ENCODE measurements at places on chromosomes 7 and 10. TPM values are rescaled to one million over a fixed set of nuclear protein-coding genes. Genes with fewer than 3 reads are reported as not detected.

The EN2 gene
- not detected for total RNA-seq

GRCh38 chr10:104334965-104335650 is 3.2 kb downstream of the ITPRIP start:
- DNase-seq = no peak

GRCh38 chr10:3478153-3478552 is 305.6 kb upstream of the PITRM1 start:
- no peak for DNase-seq

- DNase-seq = no peak
These were observed 3.2 kb upstream of the FGFR2 start for GRCh38 chr10:121601458-121601857.

The SORBS1 gene
- 1.2 TPM for total RNA-seq

DNA sequence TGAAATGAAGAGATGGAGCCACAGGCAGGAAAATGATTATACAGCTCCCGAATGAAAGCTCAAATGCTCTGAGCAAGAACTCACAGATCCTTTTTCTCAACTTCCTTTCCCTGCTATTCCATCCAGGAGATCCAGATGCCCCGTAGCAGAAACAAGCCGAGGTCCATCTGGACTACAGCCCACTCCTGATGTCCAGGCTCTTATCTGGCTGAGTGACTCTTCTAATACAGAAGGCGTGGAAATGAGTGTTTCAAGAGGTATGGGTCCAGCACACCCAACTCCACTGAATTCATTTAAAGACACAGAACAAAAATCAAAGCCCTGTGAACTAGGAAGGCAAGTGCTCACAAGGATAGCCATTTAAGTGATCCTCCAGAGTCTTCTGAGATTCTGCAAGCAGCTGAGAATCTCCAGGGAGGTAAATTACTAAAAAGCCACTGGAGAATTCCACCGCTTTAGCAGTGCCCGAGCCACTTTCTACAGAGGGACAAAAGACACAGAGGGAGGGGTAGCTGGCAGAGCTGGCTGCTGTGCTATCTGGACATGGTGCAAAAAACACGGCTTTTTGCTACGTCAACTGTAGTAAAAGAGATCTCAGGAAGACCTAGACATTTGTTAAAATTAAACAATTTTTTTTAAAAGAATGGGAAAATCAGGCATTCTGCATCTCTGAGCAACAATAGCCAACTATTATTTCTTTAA is 24.5 kb downstream of the FAM171A1 start:
- no peak for DNase-seq

The NPSR1 gene
- total RNA-seq = not detected

DNA sequence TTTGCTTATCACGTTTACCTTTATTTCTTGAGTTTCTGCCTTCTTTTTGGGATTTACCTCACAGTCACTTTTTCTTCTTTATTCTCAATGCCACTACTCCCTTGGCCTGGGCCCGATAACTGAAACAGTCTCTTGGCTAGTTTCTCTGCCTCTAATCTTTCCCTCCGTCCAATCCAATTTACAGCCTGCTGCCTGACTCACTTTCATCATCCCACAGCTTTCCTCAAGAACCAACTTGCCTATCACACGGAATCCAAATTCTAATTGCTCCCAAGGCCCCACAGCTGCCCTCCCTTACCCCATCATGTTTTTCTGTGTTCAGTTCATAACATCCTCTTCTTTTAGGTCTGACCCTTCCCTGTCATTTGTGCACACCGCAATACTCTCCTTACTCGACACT is 121.4 kb downstream of the HIPK2 start:
- DNase-seq = no peak

DNA sequence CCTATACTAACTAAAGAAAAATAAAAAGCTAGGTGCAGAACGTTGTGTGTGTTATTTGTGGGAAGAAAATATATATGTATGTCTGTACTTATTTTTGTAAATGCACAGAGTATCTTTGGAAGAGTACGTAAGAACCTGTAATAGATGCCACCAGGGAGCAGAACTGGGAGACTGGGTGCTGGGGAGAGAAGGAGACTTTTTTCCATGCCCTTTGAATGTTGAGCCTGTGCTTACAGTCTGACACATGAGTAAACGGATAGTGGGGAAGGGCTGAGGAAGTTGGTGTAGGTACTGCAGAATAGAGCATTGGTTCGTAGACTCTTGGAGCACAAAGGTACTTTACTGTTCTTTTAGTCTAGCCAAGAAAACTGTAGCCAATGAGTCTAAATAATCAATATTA is 1.3 kb upstream of the SCRN1 start:
- DNase-seq = no peak

- no peak for DNase-seq
These were observed 13.9 kb upstream of the GDF10 start for GRCh38 chr10:47286116-47286505.

GRCh38 chr10:113933894-113934532 is 79.6 kb downstream of the NHLRC2 start:
- DNase-seq = no peak

The CAV1 gene
- total RNA-seq = 2.7 TPM

DNA sequence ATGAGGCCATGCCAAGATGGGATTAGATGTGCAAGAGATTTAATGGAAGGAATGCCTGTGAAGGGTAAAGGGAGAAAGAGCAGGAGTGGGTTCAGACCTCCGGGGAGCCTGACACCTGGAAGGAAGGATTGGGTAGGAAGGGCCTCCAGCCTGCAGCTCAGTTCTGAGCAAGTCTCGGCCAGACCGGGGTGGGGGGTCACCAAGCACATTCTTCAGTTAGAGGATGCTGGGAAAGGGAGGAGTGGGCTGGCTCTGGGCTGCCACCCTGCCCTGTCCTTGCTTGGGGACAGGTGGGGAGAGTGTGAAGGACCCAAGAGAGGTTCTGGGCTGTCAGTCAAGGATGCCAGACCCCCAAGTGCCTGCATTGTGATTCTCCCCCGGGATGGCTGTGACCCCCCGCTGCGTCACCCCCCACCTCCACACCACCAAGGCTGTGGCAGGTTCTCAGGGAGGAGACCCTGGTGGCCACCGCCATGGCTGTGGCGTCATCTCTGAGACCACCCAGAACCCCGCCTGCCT is 16.5 kb upstream of the PRKAG2 start:
- DNase-seq = no peak

- no peak for DNase-seq
These were observed 13.8 kb downstream of the CYP3A5 start for GRCh38 chr7:99666013-99666395.

GRCh38 chr10:35638101-35638500 is 4.0 kb downstream of the FZD8 start:
- DNase-seq = no peak

DNA sequence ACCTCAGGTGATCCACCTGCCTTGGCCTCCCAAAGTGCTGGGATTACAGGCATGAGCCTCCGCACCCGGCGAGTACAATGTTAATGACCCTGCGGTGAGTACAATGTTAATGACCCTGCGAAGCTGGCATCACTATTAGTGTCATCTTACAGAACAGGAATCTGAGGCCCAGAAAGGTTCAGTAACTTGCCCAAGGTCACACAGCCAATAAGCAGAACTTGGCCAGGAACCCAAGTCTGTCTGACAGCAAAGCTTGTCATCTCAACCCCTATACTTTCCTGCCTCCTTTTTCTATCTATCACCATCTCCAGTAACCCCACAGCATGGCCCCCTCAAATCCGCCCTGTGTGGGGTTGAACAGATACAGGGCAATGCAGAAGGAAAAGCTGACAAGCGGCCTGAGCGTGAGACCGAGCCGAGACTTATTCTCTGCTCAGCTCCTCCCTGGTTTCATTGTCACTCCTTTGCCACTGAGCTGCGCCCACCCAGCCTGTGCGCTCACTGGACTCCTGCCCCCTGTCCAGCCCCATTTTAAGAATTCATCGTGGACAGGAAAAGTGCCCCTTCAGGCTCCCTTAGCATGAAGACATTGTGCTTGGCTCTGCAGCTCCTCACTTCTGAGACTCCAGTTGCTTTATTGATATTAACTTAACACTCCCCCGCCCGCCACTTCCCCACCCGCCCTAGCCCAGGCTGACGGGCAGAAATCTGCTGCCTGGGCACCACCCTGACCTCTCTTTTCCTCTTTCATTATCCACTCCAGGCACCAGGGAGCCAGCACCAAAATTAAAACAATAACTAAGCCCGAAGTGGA is 58.1 kb upstream of the LBX1 start:
- no peak for DNase-seq

DNA sequence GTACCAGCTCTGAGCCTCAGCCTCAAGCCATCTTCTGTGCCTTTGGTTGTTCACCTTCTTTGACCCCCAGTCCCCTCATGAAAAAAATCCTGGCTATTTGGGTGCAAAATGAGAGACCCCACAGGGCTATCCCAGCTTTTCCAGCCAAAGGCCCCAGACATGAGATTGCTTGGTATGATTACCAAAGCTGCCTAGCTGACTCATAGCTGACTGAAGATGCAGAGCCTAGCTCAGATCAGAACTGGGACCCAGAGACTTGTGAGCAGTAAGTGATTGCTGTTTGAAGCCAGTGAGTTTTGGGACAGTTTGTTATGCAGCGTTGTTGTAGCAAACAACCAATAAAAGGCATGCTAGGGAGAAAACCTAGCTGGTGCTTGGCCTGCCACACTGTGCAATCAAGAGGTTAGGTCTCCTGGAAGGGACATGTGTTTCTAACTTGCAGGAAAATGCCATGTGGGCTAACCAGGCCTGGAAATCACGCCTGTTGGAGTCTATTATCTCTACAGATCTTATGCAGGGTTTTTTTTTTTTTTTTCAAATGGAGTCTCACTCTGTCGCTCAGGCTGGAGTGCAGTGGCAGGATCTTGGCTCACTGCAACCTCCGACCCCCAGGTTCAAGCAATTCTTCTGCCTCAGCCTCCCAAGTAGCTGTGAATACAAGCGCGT is 48.0 kb upstream of the DAGLB start:
- DNase-seq = no peak

The CLCN1 gene
- total RNA-seq = not detected

The TSPAN33 gene
- total RNA-seq = 31.5 TPM

- no peak for DNase-seq
These were observed 13.9 kb upstream of the WNT8B start for GRCh38 chr10:100448951-100449350.

The WDR86 gene
- 0.53 TPM for total RNA-seq

GRCh38 chr7:16944936-16945335 is 63.2 kb upstream of the AGR3 start:
- DNase-seq = no peak

DNA sequence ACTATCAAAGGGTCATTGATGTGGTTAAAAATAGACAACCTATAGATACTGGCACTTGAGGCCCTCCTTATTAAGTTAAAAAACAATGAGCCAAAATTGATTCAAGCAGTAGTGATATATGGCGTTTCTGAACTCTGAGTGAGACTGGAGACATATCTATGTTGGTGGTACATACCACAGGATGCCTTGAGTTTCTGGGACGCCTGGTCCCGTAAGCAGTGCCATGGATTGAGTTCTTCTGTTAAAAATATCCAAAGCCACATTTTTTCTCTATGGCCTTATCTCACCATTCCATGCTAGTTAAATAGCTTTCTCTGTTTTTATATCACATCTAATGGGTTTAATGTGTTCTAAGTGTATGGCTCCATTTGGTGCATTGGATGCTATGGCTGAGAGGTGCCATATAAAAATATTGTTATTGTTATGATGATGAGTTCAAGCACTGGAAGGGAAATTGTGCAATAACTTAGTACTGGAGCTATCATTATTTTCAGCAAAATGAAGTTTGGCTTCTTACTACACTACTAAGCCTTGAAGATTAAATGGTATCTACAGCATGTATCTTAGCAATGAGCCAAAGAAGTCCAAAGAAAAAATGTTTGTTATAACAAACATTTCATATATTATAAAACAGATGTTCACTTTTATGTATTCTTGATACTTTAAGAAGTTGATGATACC is 713.9 kb downstream of the SUGCT start:
- DNase-seq = no peak

GRCh38 chr7:35263396-35263795 is 9.5 kb upstream of the TBX20 start:
- DNase-seq = no peak

The TMEM168 gene
- 31.8 TPM for total RNA-seq

The TAS2R5 gene
- total RNA-seq = 1.3 TPM

The ZNF212 gene
- 18.7 TPM for total RNA-seq

The CDH23 gene
- 2.8 TPM for total RNA-seq

The OR2A1 gene
- not detected for total RNA-seq

The ABCA13 gene
- not detected for total RNA-seq

DNA sequence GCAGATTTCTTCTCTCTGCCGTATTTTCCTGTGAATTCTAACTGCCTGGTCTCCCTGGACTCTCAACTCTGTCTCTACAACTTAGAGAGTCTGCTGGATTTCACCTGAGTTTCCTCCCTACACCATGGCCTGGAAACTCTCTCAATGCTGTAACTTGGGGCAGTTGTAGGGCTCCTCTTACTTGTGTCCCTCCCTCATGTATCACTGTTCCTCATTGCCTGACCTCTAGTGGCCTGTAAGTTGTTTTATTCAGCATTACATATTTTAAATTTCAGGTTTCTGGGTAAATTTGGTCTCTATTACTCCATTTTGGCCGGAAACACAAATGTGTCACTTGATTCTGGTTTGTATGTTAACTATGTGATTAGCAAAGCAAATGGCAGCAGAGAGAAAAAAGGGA is 70.9 kb downstream of the DYNC1I1 start:
- no peak for DNase-seq

DNA sequence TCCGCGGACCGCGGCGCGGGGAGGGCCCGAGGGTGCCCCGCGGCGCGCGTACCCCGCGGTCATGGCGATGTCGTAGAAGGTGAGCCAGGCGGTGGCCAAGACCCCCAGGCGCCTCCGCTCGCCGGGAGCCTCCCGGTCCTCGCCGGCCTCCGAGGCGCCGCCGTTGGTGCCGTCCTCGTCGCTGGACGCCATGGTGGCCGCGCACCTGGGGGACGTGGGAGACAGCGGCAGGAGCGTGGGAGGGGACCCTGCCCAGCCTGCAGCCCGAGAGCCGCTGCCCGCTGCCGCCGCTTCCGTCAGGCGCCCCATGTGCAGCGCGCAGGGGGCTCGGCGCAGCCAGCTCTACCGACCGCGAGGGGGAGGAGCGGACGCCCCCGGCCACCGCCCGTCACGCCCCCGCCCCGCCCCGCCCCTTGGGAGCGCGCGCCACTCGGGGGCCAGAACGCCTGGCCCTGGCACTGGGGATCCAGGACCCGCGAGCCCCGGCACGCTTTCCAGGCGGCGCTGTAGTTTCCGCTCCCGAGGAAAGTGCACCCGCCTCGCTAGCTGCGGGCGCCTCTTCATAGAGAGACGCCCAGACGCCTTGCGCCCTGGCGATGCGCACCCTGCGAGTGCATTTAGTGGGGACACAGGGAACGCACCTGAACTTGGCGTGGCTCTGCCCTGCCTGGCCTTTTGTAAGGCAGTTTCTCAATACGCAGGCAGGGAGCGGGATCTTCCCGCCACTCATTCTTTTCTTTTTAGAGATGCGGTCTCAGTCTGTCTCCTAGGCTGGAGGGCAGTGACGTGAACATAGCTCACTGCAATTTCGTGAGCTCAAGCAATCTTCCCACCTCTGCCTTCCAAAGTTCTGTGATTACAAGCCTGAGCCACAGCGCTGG is at the start of gene HACD1:
Gene HACD1 (minus strand): TSS at position 344 of the 881 bp plus-strand sequence. CDS start 35 bp downstream, at position 309.
- peak; percentile 64 for DNase-seq

DNA sequence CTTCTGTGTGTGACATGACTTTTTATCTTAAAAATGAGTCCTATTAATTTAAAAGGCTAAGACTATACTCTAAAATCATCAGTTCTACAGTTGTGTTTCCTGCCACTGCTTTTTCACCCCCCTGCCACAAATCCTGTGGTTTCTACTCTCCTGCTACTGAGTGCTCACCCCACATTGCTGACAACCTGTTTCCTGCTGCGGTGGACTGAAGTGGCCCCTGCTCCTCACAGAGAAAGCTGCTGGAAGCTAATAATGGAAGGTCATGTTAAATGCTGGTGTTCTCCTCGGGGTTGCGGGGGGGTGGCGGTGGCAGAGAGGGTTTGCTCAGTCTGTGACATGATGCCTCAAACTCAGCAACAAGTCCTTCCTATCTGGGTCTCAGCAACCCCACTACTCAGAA is 113.2 kb upstream of the INHBA start:
- DNase-seq = no peak

The CTAGE6 gene
- total RNA-seq = 2.8 TPM
